Stimulated activated CD4-positive, alpha-beta T cell treated with anti-CD3 and anti-CD28 coated beads, Interleukin-2, amount 100 ng/mL, for 24 hours (primary cell): ENCODE measurements at places on chromosomes 5 and 9.

- no peak for DNase-seq
These were observed 153.3 kb downstream of the AUH start for GRCh38 chr9:91208419-91208745.

- DNase-seq, result no peak
These were observed 194.4 kb upstream of the CDKN2B start for GRCh38 chr9:22203371-22204138.

GRCh38 chr5:78627175-78627574, 21.4 kb downstream of the LHFPL2 start:
- no peak for DNase-seq

GRCh38 chr9:134938346-134939079, 20.8 kb upstream of the FCN1 start:
- no peak for DNase-seq

GRCh38 chr5:149048811-149049210, 14.1 kb downstream of the SH3TC2 start:
- no peak for DNase-seq

- no peak for DNase-seq
These were observed 13.8 kb upstream of the SMIM23 start for GRCh38 chr5:171771856-171772255.

- no peak for DNase-seq
These were observed 3.8 kb downstream of the LMAN2 start for GRCh38 chr5:177347699-177348098.
